ENCODE measurements at places on chromosomes 6 and 20.

GRCh38 chr6:73943411-73943810, 247.4 kb downstream of the CD109 start:
- no peak for DNase-seq

GRCh38 chr6:47403801-47404200, 73.8 kb upstream of the CD2AP start:
- DNase-seq = no peak

GRCh38 chr6:159829526-159829925, 29.4 kb downstream of the PNLDC1 start:
- DNase-seq = no peak

DNA sequence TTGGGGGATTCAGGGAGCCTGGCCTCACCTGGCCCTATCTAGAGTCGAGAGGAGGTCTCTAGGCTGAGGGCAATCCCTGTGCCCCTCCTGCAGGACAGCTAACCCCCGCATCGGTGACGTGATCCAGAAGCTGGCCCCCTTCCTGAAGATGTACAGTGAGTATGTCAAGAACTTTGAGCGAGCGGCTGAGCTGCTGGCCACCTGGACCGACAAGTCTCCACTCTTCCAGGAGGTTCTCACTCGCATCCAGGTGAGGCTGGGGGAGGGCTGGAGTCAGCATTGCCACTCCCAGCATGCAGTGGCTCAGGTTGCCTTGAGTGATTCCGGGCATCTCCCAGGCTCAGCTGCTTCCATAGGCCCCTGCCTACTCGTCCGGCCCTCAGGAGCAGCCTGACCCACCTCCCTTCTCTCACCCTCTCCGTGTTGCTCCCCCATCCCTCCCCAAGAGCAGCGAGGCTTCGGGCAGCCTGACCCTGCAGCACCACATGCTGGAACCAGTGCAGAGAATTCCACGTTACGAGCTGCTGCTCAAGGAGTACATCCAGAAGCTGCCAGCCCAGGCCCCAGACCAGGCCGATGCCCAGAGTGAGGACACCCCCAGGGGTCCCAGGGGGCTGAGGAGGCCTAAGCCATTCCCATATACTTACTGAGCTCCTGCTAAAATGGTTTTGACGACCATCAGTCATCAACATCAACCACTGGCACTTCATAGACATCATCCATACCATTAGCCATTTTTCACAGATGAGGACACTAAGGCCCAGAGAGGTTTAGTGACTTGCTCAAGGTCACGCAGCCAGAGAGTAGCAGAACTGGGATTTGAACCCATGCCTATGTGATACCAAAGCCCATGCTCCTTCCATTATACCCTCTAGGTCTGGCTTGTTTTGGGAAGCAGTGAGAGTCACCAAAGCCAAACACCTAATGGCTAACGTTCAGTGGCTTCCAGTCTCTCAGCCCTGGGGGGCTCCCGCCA, 8.3 kb downstream of the FGD2 start:
- no peak for DNase-seq

- DNase-seq = no peak
Observed at GRCh38 chr6:148177589-148178233, 164.9 kb upstream of the SASH1 start.

- no peak for DNase-seq
Observed at GRCh38 chr6:91013511-91013910, 426.6 kb upstream of the MAP3K7 start.

DNA sequence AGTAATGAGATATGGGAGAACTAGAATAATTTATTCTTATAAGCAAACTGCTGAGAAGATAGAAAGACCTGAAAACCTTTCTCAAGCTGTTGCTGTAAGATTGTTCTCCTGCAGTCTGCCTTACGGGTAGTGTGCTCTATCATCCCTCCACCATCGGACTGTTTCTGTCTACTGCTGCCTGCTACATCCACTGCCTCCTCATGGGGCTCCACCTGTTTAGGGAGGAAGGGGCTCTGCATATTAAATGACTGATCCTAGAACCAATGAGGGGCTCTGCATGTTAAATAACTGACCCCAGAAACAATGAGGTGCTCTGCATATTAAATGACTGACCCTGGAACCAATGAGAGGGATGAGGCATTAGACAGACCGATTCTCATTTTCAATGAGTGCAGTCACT, 654.6 kb downstream of the KIF16B start:
- no peak for DNase-seq

DNA sequence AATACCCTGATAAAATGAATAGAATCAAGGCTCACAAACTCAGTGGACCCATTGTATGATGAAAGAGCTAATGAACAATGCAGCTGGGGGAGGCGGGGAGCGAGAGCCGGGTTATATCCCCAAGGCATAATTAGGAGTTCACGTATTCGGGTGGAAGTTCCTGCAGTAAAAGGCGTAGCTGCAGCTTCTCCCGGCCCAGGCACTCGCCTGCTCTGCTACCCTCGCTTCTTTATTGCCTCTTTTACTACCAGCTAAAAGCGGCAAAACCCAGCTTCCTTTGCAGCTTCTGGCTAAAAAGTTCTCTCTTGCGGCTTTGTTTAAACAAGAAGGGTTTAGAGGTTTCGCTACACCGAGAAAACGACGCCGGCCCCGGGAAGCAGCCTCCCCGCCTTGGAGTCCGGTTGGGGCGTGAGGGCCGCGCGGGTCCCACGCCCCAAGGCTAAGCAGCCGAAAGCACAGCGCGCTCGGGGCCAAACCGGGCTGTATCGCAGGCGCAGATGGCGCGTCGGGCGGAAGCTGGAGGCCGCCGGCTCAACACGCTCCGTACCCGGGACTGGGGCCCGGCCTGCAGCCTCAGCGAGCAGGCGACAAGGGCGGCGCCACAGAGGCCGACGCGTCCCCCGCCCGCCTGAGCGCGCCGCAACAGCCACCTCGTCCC, 1.6 kb downstream of the ZBTB2 start:
- DNase-seq = no peak

DNA sequence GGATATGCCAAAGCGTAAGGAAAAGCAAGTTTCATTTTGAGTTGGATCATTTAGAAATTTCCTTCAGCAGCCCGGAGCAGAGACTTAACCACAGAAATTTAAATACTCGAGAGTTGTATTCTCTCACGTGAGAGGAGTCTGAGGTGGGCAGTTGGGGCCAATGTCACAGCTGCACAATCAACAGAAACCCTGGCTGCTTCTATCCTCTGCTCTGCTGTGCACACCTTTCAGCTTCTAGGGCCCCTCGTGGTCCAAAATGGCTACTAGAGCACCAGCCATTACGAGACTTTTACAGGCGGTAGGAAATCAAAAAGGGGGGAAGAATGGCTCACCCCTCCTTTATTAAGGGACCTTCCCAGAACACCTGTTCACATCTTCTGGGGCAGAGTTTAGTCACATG, 153.9 kb downstream of the TAF4 start:
- DNase-seq = no peak

GRCh38 chr6:166679566-166679965, 52.5 kb upstream of the RPS6KA2 start:
- DNase-seq = no peak

- DNase-seq = no peak
Observed at GRCh38 chr6:163776196-163776905, 361.8 kb downstream of the QKI start.

DNA sequence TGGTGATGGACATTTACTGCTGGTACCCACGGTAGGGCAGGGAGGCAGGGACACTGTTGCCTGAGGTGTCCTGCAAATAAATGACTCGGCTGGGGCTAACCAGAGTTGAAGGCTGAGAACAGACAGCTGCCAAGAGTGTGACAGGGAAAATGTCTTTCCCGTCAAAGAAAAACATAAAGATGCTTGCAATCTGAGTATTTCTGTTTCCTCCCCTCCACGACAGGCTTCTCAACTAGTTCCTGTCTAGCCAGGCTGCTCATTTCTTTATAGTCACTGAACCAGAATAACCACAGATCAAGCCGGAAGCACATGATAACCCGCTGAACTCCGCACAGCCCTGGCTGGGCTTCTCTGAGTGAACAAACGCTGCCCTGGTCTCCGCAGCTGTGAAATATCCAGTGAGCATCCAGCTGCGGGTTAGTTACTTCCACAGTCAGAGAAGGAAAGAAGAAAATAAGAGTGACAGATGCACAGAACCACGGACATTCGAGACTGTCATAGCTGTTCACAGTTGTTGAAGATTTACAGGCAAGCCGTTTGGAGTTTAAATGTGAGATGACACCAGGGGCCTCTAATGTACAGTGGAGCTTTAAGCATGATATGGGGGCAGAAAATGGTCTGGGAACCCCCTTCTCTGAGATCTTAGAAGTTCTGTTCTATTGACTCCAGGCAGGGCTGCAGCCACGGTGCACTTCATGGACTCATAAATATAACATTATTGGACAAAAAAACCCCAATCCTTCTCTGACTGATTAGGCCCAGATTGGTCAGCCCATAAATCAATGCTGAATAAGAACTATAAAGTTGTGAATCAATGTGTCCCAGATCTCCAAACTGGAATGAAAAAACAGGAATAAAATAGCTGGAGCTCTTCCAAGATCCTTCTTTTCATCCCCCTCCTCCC, 299.9 kb upstream of the SUPT3H start:
- peak; percentile 6 for DNase-seq

DNA sequence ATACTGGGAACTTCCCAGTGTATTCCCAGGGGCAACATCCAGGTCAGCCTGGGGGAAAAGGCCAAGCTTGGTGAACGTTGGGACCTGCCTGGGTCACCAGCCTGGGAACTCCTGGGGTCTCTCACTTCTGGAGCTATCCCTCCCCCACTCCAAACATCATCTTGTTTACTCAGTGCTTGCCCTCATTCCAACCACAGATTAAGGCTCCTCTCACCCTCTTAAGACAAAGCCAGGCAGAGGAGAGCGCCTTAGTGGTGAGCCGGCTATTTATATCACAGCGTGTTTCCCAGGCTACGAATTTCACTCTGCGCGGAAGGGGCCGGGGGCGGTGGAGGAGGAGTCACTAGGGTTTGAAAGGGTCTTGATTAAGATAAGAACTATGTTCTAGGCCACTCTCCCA, 12.1 kb downstream of the PRPH2 start:
- no peak for DNase-seq

- DNase-seq = no peak
Observed at GRCh38 chr6:90368601-90369000, 72.0 kb upstream of the BACH2 start.

- DNase-seq = no peak
Observed at GRCh38 chr6:36243562-36244212, 26.2 kb upstream of the PNPLA1 start.

GRCh38 chr20:43824309-43825050, 90.2 kb upstream of the TOX2 start:
- DNase-seq = no peak

DNA sequence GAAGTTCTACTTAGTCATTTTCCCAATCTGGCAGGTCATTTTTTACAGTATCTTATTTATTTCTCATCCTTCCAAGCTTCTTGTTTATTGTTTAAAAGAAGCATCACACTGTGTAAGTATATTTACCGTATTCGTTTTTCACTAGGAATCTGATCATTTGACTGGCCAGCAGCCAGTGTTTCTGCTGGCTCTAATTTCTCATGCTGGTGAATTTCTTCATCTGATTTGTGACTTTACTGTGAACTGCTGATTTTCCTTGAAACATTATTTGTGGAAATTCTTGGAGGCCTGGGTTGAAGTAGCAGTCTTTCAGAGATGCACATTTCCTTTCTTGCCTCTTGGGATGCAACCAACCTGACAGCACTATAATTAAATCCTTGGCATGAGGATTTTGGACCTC, 65.9 kb downstream of the PREP start:
- DNase-seq = no peak

GRCh38 chr6:43221046-43221972, 8.0 kb downstream of the DNPH1 start:
- no peak for DNase-seq

DNA sequence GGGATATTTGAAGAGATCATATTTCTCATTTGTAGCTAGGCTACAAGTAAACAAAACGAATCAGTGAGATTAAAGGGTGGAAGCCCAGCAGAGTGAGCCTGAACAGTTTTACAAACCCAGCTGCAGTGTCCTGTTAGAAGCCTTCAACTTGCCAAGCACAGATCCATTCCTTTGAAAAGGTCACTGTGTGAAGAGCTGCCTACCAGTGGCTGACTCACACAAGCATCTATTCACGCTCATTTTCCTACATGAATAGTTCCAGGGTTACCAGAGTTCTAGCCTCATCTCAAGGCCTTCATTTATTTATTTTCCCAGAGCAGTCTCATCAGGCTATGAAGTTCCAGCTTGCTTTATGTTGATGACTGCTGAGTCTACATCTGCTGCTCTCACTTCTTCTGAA, 25.7 kb upstream of the MLIP start:
- DNase-seq = no peak

DNA sequence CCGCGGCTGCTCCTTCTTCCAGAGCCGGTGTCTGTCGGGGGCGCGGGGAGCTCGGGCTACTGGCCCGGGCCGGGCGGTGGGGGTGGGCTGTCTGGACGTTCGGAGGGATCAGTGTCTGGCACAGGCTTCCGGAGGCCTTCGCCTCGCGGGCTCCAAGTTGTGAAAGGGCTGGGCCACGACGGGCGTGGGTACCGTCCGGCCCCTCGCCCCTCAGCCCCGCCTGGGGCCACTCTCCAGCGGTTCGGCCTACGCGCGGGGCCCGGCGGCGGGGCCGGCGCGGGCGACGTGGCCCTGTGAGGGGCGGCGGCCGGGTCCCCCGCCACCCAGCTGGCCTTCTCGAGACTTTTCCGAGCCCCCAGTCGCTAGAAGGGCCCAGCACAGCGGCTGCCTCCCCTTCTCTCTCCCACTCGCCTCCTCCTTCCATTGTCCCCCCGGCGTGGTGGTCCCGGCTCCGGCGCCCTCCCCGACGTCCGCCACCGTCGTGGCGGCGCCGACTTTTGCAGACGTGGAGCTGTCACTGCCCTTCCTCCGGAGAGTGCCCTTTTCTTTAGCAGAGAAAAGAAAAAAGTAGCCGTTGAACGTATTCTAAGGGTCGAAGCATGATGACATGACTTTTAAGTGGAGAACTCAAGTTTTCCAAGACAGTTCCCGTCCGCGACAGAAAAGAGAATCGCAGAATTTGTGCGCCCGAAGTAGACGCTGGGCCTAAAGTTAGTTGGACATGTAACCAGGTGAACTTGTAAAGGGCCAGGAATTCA, 571 bp downstream of the ITCH start:
- DNase-seq = no peak

- no peak for DNase-seq
Observed at GRCh38 chr6:44826025-44826676, 438.6 kb downstream of the CDC5L start.

DNA sequence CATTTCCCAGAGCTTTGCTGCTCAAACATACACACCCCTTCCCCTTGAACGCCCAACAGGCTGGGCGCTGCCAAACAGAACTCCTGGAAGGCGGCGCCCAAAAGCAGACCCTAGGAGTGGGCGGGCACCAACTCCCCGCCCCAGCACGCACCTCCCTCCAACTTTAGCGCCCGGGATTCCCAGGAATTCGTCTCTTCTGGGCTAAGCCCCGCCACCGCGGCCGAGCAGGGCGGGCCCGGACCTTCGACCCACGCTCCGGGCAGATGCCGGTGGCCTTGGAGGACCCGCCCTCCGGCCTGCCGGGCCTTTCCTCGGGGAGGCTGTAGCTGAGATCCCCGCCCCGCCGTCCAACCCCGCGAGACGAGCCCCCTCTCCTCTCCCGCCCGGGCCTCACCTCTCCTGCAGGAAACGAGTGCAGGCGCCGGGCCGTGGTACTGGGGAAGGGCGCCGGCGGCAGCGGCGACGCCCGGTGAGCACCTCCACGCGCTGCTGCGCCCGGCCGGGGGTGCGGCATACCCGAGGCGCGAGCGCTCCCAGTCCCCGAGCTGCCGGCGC, 659 bp downstream of the MCUR1 start:
- DNase-seq = peak; percentile 9

- DNase-seq = no peak
Observed at GRCh38 chr6:71420693-71421328, 132.2 kb downstream of the OGFRL1 start.
